ENCODE measurements at places on chromosomes 4 and X.

DNA sequence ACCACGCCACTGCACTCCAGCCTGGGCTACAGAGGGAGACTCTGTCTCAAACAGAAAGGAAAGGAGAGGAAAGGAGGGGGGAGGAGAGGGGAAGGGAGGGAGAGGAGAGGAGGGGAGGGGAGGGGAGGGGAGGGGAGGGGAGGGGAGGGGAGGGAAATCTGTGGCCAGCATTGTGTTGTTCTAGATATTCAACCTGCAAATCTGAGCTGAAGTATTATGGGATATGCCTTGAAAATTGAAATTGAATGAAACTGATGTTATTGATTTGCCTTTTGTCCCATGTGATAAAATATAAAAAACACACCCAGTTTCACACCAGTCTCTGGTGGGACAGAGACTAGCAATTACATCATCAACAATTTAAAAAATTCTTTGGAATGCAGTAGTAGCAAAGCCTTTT is 1.5 kb downstream of the SMIM31 start:
- no peak for DNase-seq

DNA sequence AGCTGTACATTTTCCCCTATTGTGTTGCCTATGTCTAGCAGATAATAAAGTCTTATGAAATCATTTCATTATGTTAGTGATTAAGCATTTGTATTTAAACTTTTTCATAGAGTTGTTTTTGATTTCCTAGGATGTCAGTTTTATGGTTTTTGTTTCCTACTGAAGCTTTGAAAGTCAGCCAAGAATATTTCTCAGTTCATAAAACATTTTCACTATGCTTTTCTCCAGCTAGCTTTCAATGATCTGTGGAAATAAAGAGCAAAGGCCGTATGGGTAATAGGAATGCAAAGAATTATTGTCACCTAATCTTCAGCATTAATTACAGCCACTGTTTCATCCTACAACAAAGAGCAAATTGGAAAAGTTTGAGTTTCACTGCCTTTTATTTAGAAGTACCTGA is 145.7 kb upstream of the NUDT6 start:
- no peak for DNase-seq

- DNase-seq = no peak
Measured at GRCh38 chr4:38902695-38903094, 35.1 kb downstream of the FAM114A1 start.

- no peak for DNase-seq
Measured at GRCh38 chrX:121479406-121479805, 432.0 kb downstream of the GLUD2 start.

DNA sequence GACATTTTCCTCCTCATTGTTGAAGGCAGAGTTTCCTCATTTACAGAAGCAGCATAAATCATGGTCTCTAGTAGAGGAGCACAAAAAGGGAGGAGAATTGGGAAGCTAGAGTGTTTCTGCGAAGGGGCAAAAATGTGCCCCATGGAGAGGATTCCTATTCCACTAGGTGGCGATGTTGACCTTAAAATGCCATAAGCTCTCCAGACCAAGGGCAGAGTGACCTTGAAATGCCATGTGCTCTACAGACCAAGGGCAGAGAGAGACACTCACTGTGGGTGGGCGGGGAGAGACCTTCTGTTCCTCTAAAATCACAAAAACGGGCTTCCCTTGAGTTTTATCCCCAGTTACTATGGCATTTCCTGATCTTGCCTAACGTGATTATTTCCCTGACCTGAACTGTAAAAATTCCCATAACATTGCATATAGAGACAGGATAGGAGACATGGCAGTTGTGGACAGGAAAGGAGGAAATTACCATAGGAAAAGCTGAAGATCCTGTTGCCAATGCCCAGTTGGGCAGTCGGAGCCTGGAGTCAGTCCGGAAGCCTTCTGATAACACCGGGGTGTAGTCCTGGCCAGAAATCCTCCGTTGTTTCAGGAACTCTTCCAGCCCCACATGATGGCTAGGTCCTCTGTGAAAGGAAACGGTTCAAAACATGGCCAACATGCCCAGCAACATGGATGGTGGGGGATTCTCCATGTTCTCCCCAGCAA is 567.7 kb downstream of the MAGEB5 start:
- DNase-seq = no peak

- no peak for DNase-seq
Measured at GRCh38 chrX:95382799-95383198, 1301.8 kb upstream of the DIAPH2 start.

- no peak for DNase-seq
Measured at GRCh38 chrX:22481436-22481835, 208.7 kb downstream of the CBLL2 start.

- DNase-seq = no peak
Measured at GRCh38 chr4:110793890-110794554, 171.1 kb upstream of the PITX2 start.

GRCh38 chr4:139599594-139600374 is 43.8 kb upstream of the SETD7 start:
- DNase-seq = no peak

All from T follicular helper cell (primary cell).